ENCODE measurements at places on chromosomes 6 and 20.

DNA sequence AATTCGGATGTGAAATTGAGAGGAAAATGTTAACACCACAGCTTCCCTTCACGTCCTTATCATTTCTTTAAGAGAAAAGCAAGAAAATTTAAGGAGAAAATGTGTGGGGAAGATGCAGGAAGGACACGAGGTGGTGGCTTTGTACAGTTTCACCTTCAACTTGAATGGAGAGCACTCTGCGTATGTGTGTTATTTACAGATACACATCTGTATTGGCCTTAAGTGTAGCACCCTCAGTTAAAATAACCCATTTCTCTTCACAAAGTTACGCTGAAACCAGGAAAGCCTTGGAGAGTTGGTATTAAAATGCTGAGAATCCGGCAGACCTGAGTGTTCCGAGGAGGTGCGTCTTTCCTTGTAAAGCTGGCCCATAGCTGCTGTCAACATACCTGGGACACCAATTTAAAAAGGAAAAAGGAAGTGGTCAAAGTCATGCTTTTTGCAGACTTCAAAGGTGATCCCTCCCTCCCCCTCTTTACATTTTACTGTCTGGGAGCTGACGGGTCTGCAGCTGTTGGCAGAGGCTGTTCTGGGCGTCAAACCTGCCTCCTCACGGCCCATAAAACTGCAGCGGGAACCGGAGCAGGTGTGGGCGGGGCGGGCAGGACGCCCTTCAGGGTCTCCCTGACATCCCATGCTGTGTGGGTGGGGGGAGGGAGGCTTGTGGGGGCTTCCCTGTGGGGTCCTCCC lies 61.3 kb upstream of the TBXT start:
- no peak for DNase-seq

DNA sequence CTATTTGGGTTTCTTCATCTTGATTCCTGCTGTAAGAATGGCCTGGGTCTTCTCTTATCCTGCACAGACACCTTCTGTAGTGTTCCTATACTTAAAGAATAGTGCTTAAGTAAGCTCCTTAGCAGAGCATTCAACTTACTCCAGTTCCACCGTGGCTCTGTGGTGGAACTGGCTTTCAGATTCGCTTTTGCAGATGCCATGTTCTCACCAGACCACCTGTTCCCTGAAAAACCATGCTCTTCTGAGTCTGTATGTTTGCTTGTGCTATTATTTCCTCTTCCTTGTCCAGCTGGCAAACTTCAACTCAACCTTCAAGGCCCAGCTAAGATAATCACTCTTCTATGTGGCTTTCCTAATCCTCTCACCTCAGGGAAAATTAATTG lies 4.9 kb downstream of the ELMO2 start:
- no peak for DNase-seq

- DNase-seq = no peak
Observed at GRCh38 chr6:7685276-7685675, 40.6 kb upstream of the BMP6 start.

DNA sequence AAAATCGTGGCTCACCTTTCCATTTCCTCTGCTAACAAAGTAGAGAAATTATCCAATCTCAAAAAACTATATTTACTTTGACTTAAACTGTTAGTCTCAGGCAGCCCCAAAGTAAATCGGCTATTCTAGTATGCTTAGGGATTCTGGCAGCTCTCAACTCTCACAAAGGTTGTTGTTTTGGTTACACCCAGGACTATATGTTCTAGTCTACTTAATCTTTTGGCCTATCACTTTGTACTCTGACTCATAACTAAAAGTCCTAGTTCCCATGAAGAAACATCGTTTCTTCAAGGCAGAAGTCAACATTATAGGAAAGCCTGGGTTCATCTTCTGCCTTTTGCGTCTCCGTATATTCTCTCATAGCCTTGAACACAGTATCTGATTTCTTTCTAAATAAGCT lies 42.3 kb downstream of the MYLK4 start:
- no peak for DNase-seq

GRCh38 chr20:62917720-62918119 lies 8.6 kb downstream of the DIDO1 start:
- no peak for DNase-seq

DNA sequence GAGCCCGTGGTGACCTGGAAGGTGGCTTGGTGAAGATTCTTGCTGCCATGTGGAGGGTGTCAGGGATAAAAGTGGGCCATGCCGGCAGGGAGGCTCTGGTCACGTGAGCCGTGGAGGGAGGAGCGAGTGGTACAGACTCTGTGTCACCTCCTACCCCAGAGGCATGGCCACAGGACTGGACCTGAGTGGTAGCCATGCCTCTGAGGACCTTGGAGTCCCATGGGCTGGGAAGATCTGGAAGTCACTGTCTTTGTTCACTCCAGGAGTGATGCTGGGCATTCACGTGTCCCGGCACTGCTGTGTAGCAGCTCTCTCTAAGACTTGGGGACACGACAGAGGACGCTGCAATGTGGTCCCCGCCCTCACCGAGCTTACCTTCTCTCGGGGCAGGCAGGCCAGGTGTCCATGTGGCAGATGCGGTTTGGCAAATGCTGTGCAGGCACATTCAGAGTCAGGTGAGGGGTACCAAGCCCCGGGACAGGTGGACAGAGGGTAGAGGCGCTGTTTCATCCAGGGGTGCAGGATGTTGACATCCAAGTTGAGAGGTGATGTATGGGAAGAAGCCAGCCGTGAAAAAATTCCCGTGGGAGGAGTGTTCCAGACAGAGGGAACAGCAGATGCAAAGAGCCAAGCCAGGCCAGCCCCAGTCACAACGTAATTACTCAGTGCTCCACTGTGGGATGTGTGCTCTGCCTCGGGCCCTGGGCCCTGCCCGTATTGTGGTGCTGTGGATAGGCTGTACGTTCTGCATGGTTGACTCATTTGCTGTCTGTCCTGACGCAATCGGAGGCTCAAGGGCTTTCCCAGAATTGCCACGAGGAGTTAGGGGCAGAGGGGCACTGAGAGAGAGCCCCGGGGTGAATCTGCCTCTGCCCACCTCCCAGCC lies 307.8 kb downstream of the TAF4 start:
- DNase-seq = no peak

DNA sequence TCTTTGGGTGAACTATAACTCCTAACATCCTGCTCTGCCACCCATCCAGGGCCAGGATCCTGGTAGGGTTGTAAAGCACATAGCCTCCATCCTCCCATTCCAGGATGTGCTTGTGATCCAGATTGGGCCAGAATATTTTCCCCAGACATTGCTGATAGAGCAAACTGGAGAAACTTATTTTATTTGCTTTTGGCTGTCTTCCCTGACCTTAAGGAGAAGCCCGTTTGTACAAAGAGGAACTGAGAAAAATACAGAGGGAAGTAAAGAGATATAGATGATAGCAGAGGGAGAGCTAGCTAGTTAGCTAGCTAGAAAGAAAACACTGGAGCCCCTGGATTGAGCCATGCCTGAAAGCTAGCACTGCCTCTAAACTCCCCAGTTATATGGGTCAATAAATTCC lies 9.0 kb upstream of the HDAC2 start:
- no peak for DNase-seq

DNA sequence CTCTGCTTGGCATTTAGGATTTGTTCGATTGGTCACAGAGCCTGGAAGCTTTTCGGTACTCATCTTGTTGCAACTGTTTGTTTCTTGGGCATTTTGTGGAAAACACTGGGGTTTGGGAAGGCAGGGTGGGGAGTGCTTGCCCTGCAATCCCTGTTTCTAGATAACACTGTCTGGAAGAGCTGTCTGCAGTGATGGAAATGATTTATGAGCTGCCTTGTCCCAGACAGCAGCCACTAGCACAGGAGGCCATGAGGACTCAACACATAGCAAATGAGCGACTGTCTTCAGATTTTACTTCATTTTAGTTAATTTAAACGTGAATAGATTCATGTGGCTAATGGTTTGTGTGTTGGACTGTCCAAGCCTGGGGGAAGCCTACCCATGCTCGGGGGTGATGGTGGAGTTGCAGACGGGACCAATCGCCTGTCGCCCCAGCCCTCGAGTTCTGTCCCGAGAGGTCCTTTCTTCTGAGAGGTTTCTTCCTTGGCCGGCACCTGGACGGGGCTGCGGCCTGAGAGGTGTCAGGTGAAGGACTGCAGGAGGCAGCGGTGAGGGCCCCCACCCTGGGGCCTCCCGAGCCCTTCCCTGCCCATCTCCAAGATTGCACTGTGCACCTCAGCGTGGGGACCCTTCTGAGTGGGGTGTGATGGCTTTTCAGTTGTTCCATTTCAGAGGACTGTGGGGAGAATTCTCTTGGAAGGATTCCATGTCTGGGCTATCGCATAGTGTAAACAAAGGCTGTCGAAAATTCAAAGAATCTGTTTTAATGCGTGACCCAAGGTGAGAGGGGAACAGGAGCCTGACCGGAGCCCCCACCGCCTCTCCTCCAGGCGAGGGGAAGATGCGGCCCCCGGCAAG lies 55.4 kb downstream of the SMOC2 start:
- no peak for DNase-seq

- DNase-seq = no peak
Observed at GRCh38 chr20:61440548-61441055, 188.5 kb downstream of the CDH4 start.

DNA sequence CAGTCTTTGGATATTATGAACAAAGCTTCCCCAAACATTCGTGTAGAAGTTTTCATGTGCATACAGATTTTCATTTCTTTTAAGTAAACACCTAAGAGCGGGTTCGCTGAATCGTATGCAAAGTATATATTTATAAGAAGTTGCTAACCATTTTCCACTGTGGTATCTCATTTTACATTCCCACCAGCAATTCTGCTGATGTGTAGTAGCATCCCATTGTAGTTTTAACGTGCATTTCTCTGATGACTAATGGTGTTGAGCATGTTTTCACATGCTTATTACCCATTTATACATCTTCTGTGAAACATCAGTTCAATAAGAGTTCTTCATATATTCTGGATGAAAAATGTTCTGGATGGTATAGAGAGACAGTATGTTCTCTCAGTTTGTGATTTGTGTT lies 97.4 kb downstream of the IYD start:
- DNase-seq = no peak

GRCh38 chr20:50727792-50728485 lies 3.4 kb upstream of the PARD6B start:
- no peak for DNase-seq

DNA sequence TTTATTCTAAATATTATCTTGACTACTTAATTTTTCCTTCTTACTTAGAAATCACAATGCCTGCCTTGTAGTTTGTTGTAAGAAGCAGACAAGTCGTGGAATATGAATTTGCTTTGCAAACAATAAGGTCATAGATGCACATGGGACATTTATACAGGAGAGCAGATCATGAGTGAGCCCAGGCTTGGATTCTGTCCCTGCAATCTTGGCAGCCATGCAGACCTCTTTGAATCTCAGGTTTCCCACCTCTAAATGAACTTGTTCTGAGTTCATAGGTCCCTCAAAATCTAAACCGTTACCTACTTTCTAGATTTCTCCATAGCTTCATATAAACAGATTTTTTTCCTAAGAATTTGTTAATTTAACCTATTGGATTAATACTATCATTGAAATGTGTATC lies 19.5 kb downstream of the KIAA0408 start:
- no peak for DNase-seq

GRCh38 chr6:2505624-2506023 lies 245.1 kb downstream of the MYLK4 start:
- DNase-seq = no peak

- DNase-seq = no peak
Observed at GRCh38 chr6:62623846-62624532, 338.0 kb upstream of the KHDRBS2 start.

- no peak for DNase-seq
Observed at GRCh38 chr20:3692706-3693294, 11.0 kb upstream of the ADAM33 start.

GRCh38 chr6:40755046-40755681 lies 168.0 kb upstream of the LRFN2 start:
- DNase-seq = no peak

GRCh38 chr6:40295251-40295950 lies 291.8 kb downstream of the LRFN2 start:
- no peak for DNase-seq

- DNase-seq = no peak
Observed at GRCh38 chr6:101236709-101237108, 156.8 kb upstream of the GRIK2 start.

DNA sequence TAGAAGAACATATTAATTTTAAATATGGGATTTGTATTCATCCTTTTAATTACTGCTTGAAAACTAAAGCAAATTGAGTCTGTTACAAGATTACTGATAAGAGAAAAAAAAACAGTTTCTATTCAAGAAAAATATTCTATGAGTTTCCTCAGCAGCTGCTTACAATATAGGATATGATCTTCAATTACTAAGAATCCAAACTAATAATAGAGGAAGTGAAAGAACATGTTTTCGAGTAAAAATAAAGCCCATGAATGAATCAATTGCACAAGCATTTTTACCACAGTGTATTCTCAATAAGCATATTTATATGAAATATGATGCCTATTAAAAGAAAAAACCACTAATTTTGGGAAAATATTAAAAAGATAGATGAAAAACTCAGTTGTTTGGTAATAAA lies 63.4 kb downstream of the AHI1 start:
- DNase-seq = no peak

DNA sequence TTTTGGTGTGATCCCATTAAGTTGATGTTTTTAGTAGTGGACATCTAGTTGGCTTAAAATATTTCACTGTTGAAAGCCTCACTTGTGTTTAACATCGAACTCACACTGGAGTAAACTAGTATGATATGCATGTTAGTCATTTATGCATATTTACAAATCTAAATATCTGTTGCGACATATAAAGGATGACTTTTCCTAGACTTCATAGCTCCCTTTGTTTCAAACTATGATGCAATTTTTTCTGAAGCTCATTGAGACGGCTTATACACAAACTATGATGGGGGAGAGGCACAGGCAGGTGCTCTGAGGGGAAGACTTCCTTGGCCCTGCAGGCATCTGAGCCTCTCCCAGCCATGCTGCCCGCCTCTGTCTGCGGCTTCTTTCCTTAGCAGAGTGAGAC lies 11.8 kb upstream of the FOXC1 start:
- no peak for DNase-seq

DNA sequence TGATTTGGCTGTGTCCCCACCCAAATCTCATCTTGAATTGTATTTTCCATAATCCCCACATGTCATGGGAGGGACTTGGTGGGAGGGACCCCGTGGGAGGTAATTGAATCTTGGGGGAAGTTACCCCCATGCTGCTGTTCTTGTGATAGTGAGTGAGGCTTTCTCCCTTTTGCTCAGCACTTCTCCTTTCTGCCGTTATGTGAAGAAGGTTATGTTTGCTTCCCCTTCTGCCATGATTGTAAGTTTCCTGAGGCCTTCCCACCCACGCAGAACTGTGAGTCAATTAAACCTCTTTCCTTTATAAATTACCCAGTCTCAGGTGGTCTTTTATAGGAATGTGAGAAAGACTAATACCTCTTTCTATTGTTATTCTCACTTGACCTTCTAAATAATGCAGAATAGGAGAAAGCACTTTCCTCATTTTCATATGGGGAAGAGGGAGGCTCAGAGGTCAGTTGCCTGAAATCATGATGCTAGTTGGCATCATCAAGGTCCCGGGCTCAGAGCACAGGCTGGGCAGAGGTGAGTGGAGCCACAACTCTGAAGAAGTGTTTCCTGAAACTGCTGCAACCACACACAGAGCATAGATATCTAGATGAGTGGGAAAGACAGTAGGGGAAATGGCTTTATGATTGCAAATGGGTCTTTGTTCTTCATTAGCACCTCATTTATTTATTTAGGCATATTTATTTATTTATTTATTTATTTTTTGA lies 191.0 kb downstream of the QKI start:
- DNase-seq = no peak

- DNase-seq = no peak
Observed at GRCh38 chr6:38676236-38676973, 26.5 kb downstream of the GLO1 start.
